ENCODE measurements at places on chromosomes 2 and 18.

DNA sequence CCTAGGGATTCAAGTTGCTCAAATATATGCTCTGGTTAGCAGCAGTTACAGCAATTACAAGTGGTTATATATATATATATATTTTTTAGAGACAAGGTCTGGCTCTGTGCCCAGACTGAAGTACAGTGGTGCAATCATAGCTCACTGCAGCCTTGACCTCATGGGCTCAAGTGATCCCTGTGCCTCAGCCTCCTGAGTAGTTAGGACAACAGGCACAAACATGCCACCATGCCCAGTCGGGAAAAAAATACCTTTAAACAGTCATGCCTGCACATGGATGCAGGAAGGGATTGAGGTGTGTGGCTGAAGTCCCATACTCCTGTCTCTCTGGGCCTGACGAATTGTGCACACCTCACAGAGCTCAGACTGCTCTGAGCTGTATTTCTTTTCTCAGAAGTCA lies 19.6 kb upstream of the DNAH7 start:
- DNase-seq: no peak

DNA sequence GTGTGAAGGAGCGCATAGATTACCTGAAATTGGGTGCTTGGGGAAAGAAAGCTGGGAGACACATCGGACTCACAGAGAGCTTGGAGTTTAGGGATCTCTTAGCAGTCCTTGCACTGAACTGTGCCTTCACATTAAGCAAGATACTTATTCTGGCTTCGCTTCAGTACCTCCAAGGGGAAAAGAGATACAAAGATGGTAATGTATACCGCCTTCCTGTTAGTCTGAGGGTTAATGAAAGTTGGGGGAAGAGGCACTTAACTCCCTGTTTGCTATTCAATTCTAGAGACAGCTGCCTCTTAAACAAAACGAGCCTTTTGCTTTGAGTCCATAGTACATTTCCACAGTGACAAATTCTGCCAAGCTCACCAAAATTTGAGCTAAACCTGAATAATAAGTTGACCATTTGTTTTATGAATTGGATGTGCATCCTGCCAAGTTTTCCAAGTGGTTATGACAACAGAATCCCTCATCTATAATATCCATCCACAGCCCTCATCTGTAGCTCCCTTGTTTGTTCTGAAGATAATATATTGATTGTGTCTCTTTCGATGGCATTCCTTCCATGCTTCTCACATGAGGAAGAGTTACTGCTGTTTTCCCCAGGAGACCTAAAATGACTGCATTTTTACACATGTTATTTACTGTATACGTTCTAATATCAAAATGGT lies 287.1 kb upstream of the ATP5MC3 start:
- no peak for DNase-seq

DNA sequence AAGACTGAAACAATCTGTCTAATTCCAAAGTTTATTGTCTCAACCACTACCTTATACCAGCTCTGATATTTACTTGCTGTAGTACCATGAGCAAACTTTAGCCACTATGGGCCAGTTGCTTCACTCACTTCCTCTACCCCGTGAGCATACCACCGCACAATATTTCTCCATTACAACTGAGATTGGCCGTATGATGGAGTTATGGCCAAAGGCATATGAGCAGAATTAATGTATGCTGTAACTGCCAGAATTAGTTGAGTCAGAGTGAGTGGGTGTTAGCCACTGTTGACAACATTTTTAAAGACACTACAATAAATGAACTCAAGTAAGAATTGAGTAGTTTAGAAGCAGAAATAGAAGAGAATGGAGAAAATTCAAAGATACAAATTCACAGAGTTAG lies 69.7 kb downstream of the LRATD1 start:
- DNase-seq: no peak

DNA sequence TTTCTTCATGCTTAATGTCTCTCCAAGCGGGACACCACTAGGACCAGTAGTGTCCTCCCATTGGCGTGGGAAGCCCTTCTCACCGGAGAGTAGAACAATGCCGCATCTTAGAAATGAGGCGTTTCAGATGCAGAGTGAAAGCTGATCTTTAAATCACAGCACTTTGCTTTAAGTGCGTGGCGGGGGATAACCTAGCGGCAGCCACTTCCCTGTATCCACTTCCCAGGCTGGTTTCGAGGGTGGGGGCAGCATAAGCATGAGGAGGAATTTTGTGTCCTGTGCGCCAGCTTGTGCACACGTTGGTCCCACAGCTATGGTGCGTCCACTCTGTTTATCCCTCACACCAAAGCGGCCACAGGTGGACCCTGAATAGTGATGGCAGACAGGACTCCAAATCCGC lies 63.1 kb downstream of the MBP start:
- no peak for DNase-seq

- no peak for DNase-seq
Measured at GRCh38 chr2:112129060-112129459, 9.1 kb upstream of the FBLN7 start.

- no peak for DNase-seq
Measured at GRCh38 chr2:48566592-48567310, 36.8 kb downstream of the STON1 start.

Data from CD8-positive, alpha-beta T cell (primary cell).